ENCODE measurements at places on chromosomes 13 and 19. TPM values are rescaled to one million over a fixed set of nuclear protein-coding genes. Genes with fewer than 3 reads are reported as not detected.
A peak's percentile ranks its signal among the peaks of the same experiment; 100 is the strongest.

The KLK1 gene
- 2.7 TPM for polyA plus RNA-seq

- peaks cover 4% of the 10 kb centered on the region for H3K4me1 ChIP-seq
- peak overlapping the region; percentile 86 for H3K27ac ChIP-seq
- peak overlapping the region; percentile 88 for H3K4me3 ChIP-seq
- H3K27me3 ChIP-seq: no peaks in the 10 kb centered on the region
- DNase-seq: peak; percentile 70
- H3K36me3 ChIP-seq: no peaks in the 10 kb centered on the region
Measured at GRCh38 chr13:52158629-52159158, 703 bp downstream of the NEK3 start.

GRCh38 chr19:17240062-17240752 lies 5.5 kb downstream of the NR2F6 start:
- H3K27ac ChIP-seq: no peak overlapping the region
- no peak overlapping the region for H3K4me3 ChIP-seq
- H3K27me3 ChIP-seq: no peaks in the 10 kb centered on the region
- no peak for DNase-seq

DNA sequence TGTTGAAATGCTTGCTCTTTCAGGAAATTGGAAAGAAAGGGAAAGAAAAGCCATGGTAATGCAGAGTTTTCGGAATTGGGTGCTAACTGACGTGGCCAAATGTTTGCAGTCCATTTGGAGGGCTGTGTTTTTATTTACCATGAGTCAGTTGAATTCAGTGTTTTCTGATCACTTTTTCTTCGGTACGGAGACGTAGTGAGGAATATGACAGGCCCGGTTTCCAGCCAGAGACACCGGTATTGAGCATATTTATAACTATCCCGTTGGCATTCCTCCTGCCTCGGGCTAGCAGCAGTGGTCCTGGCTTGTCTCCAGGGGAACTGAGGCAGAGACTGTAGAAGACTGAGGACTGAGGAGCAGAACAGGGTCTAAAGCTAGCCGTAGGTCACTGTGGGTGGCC lies 1.0 kb downstream of the CDC16 start:
- peaks cover 11% of the 10 kb centered on the region for H3K4me1 ChIP-seq
- H3K27ac ChIP-seq: peak overlapping the region; percentile 86
- H3K27me3 ChIP-seq: no peaks in the 10 kb centered on the region
- H3K4me3 ChIP-seq: peak overlapping the region; percentile 88
- H3K36me3 ChIP-seq: no peaks in the 10 kb centered on the region

DNA sequence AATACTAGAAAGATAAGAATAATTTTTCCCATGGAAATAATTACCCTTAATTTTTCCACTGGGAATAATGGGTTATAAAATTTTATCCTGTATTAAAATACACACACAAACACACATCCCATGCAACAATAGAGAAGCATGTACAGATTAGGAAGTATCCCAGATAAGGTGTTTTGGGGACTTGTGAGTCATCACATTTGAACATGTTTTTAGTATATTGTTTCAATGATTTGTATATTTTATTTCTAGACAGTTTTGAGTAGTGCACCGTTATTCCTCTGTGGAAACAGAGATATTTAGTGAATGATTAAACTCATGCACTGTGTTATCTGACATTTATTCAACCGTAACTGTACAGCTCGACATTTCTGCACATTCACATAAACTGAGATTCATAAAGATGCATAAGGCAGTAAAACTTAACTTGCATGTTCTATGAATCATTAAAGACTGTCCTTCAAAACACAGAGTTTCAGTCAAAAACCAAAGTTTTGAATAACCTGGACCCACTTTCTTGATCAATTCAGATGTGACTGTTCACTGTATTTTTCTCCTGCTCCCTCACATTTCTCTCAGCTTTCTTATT lies 30.1 kb downstream of the KLF12 start:
- H3K27me3 ChIP-seq: no peaks in the 10 kb centered on the region
- H3K27ac ChIP-seq: no peak overlapping the region
- H3K4me1 ChIP-seq: no peaks in the 10 kb centered on the region
- no peak overlapping the region for H3K4me3 ChIP-seq
- no peaks in the 10 kb centered on the region for H3K36me3 ChIP-seq
